ENCODE measurements at places on chromosomes 6 and 20.

DNA sequence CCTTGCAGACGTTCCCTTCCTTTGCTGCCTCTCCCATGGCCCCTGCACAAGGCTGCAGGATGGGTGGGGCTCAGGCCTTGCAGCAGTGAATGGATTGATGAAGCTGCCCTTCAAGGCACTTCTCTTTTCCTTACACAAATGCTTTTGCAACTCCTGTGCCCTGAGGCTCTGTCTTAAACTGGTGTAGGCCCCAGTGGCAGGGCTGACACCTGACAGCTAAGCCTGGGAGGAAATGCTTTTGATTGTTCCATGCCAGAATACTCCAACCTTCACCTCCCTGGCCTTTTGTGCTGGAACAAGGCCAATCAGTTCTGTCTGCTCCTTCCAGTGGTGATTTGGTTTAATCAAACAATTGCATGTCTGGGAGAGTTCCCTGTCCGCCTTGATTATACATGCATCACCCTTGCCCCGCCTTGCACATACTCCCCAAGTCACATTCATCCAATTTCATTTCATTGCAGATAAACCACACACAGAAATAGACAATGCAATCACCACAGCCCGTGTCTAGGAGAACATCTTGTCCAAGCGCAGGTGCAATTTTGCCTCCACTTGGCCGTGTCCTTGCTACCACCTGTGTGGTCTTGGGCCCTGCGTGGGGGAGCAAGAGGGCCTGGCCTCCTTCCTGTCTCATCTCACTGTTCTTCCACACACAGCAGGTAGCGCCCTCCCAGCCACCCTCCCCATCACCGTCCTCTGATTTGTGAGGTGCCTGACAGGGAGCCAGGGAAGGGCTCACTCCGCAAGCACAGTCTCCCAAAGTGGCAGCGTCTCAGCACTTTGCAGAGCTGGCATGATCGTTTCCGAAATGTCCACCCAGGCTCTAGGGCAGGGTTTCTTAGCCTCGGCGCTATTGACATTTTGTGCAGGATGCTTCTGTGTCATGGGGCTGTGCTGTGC is 120.4 kb downstream of the CDH26 start:
- no peak for DNase-seq

GRCh38 chr6:116840091-116840490 is 11.2 kb upstream of the GPRC6A start:
- peak; percentile 55 for DNase-seq

GRCh38 chr6:68652117-68652536 is 17.0 kb downstream of the ADGRB3 start:
- DNase-seq: peak; percentile 65

DNA sequence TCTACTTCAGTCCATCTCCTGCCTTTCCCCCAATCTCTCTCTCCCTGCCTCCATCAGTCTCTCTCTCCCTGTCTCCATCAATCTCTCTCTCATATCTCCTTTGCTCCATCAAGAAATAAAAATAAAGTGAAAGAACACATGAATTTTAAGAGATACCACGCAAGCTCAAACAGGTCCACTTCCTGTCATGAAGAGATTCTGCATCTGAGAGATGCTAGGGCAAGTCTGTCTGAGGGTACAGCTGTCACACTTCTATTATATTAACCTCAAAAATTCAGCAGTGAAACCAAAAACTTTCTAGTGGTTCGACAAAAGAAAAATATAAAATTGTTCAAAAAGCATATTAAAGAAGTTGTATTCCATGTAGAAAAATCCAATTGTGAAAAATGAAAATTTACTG is 296.8 kb upstream of the RSPO3 start:
- no peak for DNase-seq

DNA sequence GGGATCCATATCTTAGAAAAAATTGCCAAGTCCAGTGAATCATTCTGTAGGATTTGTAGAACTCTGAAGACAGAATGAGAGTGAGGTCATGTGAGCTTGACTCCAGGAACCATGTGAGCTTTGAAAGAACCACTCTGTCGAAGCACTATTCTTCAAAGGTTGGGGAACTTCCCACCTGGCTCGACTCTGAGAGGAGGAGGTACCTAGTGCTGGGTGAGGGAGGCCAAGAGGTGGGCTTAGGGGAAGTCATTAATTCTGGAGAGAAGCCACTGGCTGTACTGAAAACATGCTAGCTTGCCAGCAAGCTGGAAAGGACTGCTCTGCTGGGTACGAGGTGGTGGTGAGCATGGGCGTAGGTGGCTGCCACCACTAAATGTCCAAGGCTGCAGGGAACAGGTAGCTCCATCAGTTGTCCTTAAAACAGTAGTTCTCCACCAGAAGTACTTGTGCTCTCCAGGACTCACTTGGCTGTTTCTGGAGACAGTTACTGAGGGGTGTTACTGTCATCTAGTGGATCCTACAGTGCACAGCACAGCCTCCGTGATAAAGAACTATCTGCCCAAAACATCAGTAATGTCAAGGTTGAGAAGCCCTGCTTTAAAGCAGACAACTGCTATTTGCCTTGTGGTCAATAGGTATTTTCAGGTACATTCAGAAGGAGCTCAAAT is 34.7 kb upstream of the SYNJ2 start:
- peak; percentile 83 for DNase-seq

- DNase-seq: peak; percentile 58
These were observed 167.1 kb downstream of the PHF3 start for GRCh38 chr6:63802606-63803206.

- DNase-seq: no peak
These were observed 199.3 kb downstream of the OTOR start for GRCh38 chr20:16947479-16947878.

GRCh38 chr20:18224968-18225568 is 63.3 kb upstream of the ZNF133 start:
- DNase-seq: no peak

DNA sequence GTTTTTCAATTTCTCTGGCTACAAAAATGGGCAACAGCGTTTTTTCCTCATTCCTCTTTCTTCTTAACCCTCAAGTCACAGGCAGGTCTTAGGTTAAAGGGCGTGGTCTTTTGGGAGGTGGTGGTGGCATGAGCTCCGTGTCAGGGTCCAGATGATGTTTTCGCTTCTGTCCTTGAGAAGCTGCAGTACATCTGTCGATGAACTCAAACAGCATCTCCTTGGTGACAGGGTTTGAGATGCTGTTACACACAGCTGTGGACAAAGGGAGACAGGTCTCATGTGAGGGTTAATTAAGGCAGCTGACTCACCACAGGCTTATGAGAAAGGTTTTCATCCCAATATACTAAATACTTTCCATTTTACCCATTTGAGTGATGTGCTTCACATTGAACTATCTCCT is 350.8 kb downstream of the RNGTT start:
- DNase-seq: no peak

- no peak for DNase-seq
These were observed 19.2 kb upstream of the TBC1D22B start for GRCh38 chr6:37238381-37238780.

- DNase-seq: no peak
These were observed 81.1 kb upstream of the SMIM8 start for GRCh38 chr6:87241304-87241703.

- no peak for DNase-seq
These were observed 880.8 kb downstream of the PHF3 start for GRCh38 chr6:64516393-64516792.

GRCh38 chr20:20741087-20742045 is 28.9 kb upstream of the RALGAPA2 start:
- DNase-seq: no peak

DNA sequence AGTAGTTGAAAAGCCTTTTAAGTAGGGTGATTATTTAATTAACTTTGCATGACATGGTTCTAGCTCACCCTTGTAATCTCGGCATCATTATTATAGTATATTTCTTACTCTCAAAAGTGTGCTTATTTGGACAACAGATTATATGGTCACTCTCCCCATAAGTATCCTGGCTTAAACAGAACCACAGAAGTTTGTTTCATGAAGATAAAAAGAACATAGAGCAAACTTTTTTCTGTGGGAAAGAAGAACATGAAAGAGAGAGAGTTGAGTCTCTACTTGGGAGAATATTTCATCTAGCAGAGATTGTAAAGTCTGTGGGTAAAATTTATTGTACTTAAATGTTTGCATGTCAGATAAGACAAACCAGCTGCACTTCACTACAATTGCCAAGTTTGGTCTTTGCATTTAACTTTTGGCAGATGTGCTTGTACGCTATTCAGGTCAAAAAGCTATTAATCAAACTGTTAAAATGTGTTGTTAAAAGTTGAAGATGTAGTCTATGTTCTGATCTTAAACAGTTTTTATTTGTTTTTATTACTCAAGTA is 33.4 kb upstream of the PRIM2 start:
- peak; percentile 13 for DNase-seq

DNA sequence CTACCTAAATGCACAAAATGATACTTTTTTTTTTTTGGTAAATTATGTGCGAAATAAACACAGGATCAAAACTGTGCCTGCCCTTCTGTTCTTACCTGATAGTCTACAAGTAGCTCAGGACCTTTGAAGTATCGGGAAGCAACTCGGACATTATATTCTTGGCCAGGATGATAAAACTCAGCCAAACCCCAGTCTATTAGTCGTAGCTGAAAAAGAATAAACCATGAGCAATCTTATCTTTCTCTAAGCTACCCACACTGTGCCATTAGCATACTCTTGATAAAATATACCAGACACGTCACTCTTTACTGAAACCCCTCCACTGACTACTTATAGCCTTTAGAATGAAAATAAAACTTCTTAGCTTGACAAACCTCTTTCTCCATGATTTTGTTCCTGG is 29.8 kb upstream of the TBC1D20 start:
- peak; percentile 23 for DNase-seq

DNA sequence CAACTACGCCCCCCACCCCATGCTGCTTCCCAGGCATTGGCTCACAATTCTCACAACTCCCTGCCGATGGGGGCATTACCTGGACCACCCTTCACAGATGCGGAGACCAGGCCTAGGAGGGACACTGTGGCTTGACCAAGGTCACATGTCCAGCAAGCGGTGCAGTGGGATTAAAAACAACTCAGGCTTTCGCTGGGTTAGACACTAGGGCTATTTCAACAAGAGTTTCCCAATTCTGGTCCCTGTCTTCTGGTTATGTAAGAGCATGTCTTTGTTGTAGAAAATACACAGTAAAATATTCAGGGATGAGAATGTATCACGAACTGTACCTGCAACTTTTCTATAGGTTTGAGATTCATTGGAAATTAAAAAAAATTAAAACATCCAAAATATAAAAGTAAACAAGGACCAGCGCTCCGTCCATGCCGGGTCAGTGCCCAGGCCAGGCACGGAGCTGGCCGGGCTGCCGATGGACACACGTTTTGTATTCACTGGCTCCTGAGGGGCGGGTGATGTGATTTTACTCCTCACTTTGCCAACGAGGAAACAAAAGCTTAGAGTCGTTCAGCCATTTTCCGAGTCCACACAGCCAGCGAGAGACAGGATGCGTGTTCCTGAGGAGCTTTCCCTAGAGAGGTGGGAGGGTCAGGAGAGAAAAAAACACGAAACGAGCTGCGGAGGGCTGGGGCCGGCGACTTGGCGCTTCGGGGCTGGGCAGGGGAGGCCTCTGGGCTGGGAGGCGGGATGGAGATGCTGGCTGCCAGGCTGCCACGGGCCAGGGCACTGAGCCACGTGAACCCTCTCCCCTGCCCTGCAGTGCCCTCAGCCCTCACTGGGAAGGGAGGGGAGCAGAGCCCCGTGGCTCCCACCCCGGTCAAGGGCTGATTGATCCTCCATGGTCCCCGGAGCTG is 17.1 kb upstream of the VSTM2L start:
- DNase-seq: no peak

GRCh38 chr6:97524811-97525210 is 241.8 kb upstream of the MMS22L start:
- DNase-seq: no peak

DNA sequence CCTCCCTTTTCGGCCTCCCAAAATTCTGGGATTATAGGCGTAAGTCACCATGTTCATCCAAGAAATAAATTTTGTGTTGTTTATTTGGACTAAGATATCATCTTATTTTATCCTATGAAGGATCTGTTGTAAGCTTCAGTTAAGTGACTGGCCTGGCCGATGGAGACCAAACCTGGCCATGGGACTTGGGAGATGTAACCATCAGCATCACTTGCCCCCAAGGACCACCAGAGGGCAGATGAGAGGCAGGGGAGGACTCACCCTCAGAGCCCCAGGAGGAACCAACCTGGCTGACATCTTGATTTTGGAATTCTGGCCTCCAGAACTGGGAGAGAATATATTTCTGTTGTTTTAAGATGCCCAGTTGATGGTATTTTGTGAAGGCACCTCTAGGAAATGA is 266.7 kb downstream of the CDH26 start:
- DNase-seq: peak; percentile 33
